ENCODE measurements at places on chromosomes 5 and 9. TPM values are rescaled to one million over a fixed set of nuclear protein-coding genes. Genes with fewer than 3 reads are reported as not detected.

DNA sequence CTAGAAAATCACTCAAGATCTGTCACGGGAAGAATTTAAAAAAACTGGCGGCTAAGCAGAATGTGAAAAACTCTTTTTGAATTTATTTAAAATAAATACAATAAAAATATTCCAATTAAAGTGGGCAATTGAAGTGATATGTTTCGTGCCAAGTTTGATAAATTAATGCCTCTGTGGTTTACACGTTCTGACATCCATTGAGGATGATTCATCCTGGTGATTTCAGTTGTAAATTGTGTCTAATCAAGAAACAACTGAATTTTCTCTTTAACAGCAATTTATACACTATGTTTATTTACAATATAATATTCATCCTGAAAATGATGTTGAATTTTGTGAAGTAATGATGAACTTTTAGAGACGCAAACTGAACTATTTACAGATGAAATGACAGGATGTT lies 21.0 kb upstream of the OSMR start:
- DNase-seq = no peak

- peak; percentile 65 for DNase-seq
Measured at GRCh38 chr5:159459951-159460538, 129.8 kb upstream of the IL12B start.

Gene SAXO1
- total RNA-seq = not detected

DNA sequence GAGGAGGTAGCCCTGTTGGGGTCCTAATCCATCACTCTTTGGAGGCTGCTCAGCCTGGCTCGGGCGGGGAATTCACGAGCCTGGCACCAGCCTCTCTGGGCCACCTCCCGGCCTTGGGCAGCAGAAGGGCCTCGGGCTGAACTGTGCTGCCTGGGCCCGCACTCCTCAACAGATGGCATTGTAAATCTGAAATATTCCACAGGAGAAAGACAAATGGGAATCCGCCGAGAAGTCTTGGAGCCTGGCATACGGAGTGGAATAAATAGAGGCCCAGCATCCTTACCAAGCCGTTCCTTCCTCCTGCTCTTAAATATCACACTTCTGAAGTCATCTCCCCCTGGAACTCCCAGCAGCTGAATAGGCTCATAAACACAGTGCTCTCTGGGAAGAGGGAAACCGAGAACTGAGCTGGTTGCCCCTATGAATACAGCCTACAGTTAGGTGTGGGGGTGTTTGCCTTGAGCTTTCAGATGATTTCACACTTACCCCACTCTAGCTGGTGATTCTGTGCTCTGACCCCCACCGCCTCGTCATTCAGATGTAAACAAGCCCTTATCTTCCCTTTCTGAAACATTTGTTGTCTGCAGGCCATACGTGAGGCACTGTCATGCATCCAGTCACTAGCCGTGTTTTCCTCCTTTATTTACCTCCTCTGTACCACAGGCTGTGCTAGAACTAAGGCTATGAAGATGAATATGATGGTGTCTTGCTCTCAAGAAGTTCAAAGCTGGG lies 455.0 kb upstream of the CLINT1 start:
- no peak for DNase-seq

Gene GRXCR2
- total RNA-seq = not detected

DNA sequence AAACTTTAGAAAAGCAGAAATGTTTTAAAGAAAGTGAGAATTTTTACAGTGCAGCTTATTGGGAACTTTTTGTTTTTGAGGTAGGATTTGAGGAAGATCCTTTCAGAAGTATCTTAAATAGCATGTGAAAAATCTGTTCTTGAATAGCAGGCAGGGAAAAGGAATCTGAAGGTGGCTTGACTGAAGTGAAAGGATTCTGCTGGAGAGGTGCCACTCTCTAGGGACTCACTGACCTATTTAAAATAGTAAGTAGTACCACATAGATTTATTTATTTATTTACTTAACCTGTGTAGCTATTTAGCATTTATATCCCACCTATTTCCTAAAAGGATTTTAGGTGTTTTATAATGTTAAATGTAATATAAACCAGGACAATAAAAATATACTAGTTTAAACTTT lies 69.1 kb downstream of the NIPBL start:
- DNase-seq = no peak

GRCh38 chr9:131578731-131579504 lies 33.6 kb downstream of the PRRT1B start:
- no peak for DNase-seq

- DNase-seq = no peak
Measured at GRCh38 chr5:95873351-95873750, 50.8 kb upstream of the GLRX start.

DNA sequence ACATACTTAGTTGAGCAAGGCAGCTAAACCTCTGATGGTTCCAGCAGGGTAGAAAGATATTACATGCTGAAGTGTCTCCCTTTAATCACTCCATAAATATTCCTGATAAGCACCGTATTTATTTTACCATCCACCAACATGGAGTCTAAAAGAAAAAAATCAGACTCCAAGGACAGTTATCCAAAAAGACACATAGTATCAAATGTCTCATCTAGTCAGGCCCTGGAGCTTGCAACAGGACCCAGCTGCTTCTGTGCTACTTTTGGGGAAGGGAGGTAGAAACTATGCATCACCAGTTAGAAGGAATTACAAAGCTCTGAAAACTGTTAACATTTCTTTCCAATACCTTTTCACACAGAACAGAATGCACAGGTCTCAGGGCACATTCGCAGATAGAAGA lies 88.1 kb downstream of the S1PR3 start:
- no peak for DNase-seq

Gene GABRA1
- not detected for total RNA-seq

DNA sequence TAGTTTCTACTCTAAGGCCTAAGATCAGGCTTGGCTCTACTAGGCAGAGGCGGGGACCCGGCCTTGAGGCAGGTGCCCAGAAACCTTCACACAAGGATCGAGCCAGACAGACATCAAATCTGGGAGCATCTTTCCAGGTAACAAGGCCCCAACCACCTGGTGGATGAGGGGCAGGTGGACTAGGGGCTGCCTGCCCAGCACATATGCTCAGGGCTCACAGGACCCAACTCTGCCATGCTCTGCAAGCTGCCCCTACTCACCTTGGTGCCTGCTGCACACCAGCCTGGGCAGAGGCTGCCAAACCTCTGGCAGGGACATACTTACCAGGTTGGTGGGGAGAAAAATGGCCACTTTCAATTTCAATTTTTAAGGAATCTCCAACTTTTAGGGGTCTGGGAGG lies 2.2 kb upstream of the ZNF618 start:
- DNase-seq = peak; percentile 78

Gene PTGS1
- 3.1 TPM for total RNA-seq

DNA sequence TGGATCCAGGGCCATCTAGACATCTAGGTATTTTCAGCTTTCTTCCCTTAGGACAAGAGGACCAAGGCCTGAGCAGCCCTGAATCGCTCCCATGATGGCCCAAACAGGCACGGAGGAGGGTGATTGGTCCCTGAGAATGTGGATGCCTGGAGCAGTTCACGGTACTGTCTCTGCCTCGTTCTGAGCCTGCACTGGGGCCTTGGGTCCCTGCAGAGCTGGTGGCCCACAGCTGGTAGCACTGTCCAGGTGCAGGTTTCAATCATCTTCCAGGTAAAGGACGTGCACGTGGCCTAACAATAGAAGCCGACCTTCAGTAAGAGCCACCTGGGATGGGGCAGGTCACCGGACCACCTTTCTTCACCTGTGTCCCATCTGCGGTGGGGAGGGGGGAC lies 19.4 kb upstream of the FCN1 start:
- DNase-seq = no peak

- no peak for DNase-seq
Measured at GRCh38 chr5:5135957-5136676, 4.0 kb upstream of the ADAMTS16 start.

Gene SMAD5
- total RNA-seq = 62.7 TPM

All from osteocyte (in vitro differentiated cells).